ENCODE measurements at places on chromosomes 1 and 21.

GRCh38 chr1:161998811-161999210, 24.9 kb downstream of the OLFML2B start:
- no peak for DNase-seq

DNA sequence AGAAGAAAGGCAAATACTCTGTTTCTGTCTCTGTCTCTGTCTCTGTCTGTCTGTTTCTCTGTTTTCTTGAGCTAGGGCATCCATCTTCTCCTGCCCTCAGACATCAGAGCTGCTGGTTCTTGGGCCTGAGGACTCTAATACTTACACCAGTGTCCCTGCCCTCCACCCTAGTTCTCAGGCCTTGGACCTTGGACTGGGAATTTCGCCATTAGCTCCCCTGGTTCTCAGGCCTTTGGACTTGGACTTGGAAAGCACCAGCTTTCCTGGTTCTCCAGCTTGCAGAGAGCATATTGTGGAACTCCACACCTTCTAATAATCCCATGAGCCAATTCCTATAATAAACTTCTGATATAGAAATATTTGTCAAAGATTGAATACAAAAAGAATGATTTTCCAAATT, 32.6 kb downstream of the NBPF6 start:
- no peak for DNase-seq

DNA sequence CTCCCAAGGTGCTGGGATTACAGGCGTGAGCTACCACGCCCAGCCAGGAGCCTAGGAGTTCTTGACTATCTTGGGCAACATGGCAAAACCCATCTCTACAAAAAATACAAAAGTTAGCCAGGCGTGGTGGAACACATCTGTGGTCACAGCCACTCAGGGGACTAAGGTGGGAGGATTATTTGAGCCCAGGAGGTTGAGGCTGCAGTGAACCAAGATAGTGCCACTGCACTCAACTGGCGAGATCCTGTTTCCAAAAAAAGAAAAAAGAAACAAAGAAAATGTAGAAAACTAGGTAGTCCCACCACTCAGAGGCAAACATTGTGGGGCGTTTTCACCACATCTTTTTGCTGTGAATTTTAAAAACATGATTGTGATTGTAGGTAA, 141.3 kb downstream of the ZZZ3 start:
- no peak for DNase-seq

DNA sequence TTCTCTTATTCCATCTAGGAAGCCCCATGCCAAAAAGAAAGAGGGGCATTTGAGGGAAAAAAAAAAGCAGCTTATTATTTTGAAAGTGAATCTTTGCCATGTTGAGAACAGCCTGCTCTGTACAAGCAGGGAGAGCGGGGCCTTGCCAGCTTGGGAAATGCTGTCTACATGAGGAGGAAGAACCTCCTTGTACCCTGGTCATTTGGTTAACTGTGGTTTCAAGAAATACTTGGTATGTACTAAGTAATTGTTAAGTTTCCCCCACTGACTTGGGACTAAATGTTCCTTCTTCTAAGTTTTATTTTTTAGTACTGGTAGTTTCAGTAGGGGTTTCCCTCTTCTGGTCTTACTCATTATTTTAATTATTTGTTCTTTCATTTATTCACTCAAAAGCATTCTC, 144.1 kb upstream of the HOOK1 start:
- no peak for DNase-seq

DNA sequence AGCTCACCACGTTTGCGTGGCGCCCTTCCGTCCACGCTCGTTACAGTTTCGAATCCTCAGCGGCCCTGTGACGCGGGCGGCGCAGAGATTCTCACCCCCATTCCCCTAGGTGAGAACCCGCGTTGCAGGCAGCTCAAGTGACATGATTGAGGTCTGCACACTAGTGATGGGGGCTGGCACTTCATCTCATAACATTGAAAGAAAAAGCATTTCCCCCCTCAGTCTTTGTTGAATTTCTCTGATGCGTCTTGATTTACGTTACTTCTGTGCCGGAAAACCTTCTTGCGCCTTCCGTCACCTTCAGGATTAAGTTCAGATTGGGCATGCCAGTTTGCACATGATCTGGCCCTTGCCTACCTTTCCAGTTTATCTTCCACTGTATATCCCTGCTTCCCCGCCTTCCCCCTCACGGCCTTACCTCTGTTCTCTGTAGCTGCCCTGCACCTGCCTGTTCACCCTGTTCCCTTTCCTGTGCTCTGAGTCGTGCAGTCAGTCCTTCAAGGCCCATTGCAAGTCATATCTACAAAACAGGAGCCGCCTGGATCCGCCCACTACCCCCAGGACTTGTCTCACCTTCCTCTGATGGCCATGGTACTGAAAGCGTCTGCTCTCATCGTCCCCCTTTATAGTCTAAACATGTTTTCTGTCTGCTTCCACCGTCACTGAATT, 1.1 kb downstream of the CTPS1 start:
- DNase-seq, result peak; percentile 51

DNA sequence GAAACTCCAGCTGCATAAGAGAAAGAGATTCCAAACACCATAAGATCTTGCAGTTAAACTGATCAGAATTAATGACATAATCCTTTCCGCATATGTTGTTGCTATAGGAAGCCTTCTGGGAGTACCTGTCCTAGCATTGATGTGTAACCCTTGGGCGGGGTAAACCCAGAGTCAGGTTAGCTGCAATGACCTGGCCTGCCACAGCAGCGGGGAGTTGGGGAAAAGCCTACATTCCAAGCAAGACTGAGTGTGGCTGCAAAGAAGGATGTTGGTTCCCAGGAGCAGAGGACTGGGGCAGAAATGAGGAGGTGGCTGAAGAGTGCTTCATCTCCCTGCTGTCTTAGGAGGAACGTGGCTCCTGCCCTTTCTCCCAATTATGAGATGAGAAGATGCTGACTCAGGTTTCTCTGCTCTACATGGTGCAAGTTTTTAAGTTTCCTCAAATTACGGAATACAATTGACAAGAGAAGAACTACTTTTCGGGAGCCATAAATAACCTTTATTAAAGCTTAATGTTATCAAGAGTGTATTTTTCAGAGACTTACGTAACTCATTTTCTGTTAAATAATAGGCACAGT, 142.1 kb downstream of the RYR2 start:
- DNase-seq, result no peak

- DNase-seq, result no peak
Observed at GRCh38 chr1:68293122-68293521, 60.8 kb upstream of the WLS start.

GRCh38 chr1:113935970-113936369, 6.8 kb downstream of the HIPK1 start:
- no peak for DNase-seq

DNA sequence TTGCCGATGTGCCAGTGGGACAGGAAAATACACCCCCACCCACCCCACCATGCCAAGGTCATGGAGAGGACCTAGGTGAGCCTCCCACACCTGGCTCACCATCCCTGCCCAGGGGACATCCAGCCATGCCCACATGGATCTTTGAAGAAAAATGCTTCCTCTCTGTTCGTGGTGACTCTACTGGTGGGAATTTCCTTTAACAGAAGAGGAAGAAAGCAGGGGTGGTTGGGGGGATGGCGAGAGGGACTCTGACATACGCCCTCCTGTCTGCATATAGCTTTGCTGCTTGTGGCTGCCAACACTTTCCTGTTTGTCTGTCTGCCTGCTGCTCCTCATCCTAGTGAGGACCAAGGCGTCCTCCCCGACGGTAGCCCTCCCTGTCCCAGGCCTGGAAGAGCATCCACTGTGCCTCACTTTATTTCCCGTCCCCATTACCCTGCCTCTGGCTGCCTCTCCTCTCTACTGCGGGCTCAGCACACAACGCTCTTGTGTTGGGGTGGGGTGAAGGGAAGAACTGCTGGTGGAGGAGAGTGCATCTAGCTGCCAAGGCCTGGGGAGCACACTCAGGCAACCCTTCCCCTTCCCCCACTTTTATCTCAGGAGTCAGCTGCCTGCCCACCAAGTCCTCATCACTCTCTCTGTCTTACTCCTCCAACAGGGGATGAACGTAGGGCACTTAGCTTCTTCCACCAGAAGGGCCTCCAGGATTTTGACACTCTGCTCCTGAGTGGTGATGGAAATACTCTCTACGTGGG, 2.5 kb downstream of the SEMA4A start:
- DNase-seq, result no peak

GRCh38 chr1:59092126-59092525, 204.8 kb upstream of the FGGY start:
- DNase-seq, result no peak

GRCh38 chr1:39901464-39901713, 328 bp downstream of the MYCL start:
- DNase-seq, result no peak

GRCh38 chr1:180194546-180195207, 35.4 kb upstream of the LHX4 start:
- no peak for DNase-seq

DNA sequence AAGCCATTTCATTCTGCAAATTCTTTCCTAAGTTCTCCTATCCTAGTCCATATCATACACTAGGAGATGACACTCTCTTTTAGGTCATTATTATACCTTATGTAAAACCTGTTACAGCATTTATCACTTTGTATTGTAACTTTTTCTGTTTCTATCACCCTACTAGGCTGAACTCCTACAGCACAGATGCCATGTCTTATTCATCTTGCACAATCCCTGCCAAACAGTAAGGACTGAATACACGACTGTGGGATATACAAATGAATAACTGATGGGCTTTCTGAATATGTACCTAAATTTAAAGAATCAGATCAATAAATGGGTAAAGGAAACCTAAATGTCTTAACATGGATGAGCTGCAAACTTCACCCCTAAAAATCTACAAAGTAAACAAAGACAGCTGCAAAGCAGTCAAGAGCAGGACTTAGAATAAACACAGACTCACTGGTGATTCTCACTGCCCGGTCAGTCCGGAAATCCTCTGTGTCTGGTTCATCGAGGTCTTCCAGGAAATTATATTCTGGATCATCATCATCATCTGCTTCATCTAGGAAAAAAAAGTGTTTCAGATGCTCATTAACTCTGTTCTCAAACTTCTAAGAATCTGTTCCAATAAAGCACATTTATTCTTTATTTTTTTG, 62.3 kb downstream of the GON4L start:
- DNase-seq, result no peak

DNA sequence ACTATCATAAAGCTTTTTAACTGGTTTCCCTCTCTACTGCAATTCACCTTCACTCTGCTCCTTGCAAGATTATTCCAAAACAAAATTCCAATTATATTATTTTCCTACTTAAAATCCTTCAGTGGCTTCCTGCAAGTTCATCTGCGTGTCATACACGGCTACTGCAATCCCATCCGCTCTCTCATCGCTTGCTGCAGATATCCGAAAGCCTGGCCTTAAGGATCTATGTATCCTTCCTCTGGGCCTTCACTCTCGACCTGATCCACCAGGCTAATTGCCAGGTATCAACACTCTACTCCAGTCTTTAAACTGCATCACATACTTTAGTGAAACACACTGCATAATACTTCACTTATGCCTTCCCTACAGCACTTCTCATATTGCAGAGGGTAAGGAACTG, 44.0 kb downstream of the VAV3 start:
- no peak for DNase-seq

DNA sequence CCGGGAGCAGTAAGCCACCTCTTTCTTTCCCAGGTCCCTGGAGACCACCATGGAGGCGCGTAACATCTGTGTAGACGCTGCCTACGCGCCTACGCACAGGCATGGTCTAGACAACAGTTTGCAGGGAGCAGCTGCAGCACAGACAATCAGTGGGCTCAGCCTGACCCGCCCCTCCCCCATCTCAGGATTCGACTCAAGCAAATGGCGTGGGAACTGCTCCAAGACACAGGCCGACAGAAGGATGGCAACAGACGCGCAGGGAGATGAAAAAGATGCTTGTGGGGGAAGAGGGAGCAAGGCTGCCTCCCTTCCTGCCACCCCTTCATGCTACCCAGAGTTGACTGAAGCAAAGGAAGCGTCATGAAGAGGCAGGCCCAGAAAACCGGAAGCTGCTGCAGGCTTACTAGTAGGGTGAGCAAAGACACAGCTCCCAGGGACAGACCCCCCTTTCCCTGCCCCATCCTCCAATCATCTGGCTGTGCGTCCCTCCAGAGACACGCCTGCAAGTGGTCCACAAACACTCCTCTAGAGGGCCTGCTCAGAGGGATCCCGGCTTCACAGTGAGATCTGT, 19.5 kb downstream of the STK40 start:
- no peak for DNase-seq

DNA sequence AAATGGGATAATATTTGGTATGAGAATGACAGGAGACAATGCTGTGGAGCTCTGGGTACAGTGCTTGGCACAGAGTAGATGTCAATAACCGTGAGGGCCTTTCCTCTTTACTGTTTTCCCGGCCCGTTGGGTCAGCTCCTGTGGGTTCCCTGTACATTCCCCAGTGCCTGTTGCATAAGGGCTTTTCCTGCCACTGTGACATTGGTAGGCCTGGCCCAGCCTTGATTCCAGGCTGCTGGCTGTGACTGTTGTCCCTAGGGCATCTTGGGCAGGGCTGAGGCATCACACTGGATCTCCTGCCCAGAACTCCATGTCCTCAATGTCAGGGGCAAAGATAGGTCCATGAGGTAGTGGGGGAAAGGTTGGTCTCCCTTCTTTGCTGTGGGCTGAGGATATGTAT, 25.8 kb upstream of the MYCL start:
- no peak for DNase-seq

DNA sequence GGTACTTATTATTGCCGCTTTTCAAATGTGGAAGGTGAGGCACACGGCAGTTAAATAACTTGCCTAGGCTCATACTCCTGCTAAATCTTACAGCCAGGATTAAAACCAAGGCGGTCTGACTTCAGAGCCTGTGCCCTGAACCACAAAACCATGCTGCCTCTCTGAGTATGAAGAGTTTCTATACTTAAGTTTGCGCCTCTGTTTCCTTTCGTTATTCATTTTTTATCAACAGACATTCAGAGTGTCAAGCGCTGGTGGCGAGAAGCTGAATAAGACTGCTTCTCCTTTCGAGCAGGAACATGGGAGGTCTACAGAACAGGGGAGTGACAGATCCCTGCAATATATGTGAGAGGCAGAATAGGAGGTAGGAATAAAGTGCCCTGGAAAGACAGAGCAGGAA, 96.0 kb upstream of the DUSP10 start:
- DNase-seq, result peak; percentile 22

DNA sequence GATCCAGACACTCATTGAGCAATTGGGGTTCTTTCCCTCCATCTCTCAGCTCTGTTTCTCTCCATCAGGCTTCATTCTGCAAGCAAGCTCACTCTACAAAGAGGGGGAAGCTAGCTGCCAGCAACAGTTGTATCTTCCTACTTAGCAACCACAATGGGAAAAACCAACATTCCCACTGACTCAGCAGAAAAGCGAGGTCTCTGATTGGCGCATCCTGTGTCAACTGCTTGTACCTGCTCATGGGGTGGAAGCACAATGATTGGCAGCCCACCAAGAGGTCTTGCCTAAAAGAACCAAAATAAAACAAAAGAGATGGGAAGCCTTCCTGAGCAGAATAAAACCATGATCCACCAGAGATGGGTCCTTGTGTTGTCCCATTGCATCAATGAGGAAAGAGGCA, 4.0 kb upstream of the CDA start:
- DNase-seq, result no peak

GRCh38 chr1:245475961-245476516, 321.3 kb downstream of the KIF26B start:
- no peak for DNase-seq
